ENCODE measurements at places on chromosomes 12 and 14.

- DNase-seq = no peak
Observed at GRCh38 chr14:28755198-28755815, 11.3 kb upstream of the FOXG1 start.

DNA sequence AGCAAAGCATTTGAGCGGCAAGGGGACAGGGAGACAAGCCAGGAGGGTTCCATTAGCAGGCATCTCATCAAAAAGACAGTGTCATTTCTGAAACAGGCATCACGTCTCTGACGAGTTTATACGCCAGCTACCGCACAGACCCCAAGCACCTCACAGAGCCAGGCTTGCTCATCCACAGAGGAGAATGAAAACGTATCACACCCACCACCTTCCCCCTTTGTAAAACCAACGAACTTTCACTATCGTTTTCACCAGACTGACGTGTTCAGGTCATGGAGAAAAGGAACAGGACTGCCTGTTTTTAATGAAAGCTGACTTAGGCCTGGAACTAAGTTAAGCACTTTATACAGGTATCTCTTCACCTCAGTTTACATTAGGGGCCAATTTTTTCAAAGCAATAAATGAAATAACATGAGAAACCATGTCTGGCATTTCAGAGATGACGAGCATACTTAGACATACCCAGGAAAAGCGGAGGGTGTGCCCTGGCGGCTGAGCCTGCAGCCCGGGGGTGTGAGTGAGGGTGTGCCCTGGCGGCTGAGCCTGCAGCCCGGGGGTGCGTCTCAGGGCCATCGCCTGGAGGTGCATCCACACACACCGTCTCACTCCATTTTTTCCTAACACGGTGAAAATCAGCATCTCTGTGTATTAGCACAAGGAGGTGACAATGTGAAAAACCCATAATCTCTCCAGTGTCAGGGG, 41.9 kb downstream of the STX2 start:
- DNase-seq = peak; percentile 28

DNA sequence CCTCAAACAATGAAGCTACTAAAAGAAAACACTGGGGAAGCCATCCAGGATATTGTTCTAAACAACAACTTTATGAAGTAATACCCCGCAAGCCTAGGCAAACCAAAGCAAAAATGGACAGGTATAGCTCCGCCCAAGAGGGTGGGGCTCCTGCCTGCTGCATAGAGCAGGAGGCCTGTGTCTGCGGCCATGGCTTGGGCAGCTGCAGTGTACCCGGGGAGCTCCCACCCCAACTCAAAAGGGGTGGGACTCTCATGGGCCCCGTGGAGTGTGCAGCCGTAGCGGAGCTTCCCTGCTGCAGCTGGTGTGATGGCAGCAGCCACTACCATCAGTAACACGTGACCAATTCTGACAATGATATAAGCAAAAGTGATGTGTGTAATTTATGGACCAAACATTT, 264.2 kb upstream of the KITLG start:
- DNase-seq = no peak

- no peak for DNase-seq
Observed at GRCh38 chr12:44367916-44368315, 508.2 kb downstream of the NELL2 start.

- DNase-seq = no peak
Observed at GRCh38 chr14:34219661-34220377, 242.2 kb downstream of the SPTSSA start.

GRCh38 chr12:126384026-126384564, 1318.9 kb downstream of the AACS start:
- no peak for DNase-seq

DNA sequence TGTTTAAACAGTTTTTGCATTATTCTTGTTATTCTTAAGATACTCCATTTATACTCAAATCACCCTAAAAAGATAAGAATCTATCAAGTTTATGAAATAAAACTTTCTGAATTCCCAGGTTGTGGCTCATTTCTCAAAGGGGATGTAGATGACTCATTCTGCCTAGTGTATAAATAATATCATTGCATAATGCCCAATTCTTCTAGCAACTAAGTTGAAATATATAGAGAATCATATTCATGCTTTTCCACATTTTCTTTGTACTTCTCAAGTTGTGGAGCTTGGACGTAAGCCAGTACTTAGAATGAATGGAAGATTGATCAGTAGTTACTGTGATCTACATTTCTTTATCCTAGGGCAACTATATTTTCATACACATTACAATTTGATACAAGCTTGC, 201.1 kb downstream of the PPFIA2 start:
- DNase-seq = no peak

All from hematopoietic multipotent progenitor cell (in vitro differentiated cells).